ENCODE measurements at places on chromosomes 7 and 10.

DNA sequence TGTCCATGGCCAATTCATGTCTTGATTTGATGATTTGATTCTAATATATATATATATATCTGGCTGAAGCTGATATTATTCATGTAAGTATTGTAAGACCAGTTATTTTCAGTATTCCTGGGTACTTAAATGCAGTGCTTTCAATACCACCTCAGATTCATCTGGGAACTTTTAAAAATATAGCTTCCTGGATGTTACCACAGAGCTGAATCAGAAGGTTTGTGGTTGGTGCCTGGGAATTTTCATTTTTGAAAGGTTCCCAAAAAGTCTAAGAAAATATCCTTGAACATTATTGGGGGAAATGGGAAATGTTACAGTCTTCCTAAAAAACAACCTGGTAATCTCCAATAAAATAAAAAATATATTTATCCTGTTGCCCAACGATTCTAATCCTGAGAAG is 10.7 kb upstream of the PPP3CB start:
- DNase-seq, result no peak

DNA sequence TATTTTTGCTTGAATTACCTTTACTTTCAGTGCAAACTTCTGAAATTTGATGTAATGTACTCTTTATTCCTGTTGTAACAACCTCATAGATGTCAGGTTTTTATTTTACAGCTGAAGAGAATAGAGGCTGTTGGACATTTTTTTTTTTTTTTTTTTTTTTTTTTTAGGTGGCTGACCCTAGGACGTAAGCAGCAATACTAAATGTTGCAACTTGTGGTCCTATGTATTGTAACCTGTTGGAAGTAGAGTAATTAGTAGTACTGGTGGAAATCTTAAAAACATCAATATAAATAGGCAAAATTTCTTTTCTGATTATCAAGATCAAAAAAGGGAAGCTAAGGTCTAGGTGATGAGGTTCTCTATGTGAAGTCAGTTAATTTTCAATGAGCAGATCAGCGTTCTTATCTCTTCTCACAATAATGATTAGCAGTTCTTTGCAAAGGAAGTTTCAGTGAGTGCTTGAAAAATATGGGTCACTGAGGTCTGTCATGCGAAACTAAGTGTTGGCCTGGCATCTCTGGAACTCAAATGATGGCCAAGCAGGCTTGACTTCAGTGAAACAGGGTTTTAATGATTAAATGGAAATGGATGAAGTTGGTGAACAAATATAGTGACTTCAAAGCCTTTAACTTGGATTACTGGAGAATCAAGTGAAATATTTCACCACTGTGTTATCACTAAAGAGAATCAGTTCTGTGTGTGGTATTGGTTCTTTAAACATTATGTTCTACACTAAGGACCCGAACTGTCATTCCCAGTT is 42.7 kb downstream of the BICC1 start:
- no peak for DNase-seq

- DNase-seq, result no peak
Observed at GRCh38 chr10:131591936-131592335, 280.4 kb upstream of the TCERG1L start.

- no peak for DNase-seq
Observed at GRCh38 chr7:87058744-87059524, 520 bp downstream of the ELAPOR2 start.

DNA sequence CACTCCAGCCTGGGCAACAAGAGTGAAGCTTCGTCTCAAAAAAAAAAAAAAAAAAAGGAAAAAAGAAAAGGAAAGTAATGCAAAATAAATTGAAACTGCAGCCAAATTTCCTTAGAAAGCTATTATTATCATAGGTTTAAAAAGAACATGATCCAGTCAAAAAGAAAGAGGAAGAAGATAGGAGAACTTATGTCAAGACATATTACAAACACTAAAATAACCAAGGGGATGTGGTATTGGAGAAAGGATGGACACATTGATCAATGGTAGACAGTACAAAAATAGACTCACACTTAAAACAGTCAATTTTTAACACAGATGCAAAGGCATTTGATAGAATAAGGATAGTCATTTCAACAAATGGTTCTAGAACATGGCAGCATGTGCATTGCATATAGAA is 27.3 kb upstream of the PFKP start:
- DNase-seq, result no peak

GRCh38 chr7:2941216-2941859 is 97.2 kb upstream of the GNA12 start:
- no peak for DNase-seq

GRCh38 chr7:146411975-146412374 is 295.4 kb downstream of the CNTNAP2 start:
- no peak for DNase-seq

DNA sequence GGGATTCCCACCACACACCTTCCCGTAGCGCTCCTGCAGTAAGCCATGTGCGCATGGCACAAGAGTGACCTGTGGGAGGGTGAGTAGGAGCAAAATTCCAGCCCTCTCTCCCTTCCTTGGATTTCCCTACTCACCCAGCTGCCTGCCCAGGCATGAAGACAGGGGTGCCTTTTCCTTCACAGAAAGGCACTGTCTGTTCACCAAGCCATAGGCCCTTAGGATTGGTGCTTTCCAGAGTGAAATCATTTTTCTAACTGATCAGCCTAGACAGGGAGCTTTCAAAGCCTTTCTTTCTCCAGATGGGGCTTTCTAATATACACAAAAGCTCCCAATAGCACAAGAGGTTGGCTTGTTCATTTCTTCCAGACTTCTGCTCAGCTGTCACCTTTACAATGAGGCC is 79.7 kb downstream of the CTTNBP2 start:
- DNase-seq, result no peak

DNA sequence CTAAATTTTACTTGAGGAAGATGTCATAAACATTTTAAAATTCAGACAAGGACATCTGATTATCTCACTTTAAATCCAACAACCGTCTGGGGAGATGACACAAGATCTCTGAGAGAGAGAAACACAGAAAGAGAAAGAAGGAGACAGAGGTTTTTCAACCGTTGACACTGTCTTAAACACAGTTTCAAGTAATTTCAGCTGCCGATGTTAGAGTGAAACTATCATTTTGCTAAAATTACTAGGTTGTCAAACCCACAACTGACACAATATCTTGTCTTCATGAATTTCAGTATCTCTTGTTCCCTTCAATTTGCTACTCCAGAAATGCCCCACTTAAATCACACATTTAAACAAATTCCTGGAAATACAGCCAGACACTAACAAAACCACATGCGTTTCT is 174.8 kb downstream of the RAPGEF5 start:
- DNase-seq, result no peak

DNA sequence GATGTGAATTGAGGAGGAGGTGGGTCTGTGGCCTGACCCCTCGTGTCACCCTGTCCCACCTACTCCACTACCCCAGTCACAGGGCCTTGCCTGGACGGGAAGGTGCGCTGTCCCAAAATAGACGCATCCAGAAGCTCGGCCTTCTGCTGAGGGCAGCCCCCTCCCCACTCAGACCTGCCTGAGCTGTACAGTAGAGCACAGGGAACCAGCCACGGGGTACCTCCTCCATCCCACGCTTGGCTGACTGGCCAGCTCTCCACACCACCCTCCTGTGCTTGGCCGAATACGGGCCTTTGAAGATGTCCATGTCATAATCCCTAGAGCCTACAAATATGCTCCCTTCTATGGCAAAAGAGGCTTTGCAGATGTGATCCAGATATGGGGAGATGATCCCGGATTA is 88.3 kb downstream of the CHST15 start:
- no peak for DNase-seq

GRCh38 chr7:81074406-81074805 is 155.6 kb upstream of the SEMA3C start:
- DNase-seq, result no peak

GRCh38 chr10:50512214-50512595 is 111.6 kb downstream of the SGMS1 start:
- DNase-seq, result no peak

DNA sequence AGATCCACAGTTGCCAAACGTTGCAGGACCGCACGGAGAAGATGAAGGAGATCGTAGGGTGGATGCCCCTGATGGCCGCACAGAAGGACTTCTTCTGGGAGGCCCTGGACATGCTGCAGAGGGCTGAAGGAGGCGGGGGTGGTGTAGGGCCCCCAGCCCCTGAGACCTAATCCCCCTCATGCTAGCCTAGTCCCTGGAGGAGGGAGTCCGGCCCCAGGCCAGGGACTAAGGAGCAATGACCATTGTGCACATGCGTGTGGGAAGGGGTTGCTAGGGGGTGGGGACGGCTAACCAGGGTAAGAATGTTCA is 1.5 kb upstream of the PCOLCE start:
- DNase-seq, result no peak

- DNase-seq, result no peak
Observed at GRCh38 chr10:123633106-123633505, 33.0 kb upstream of the GPR26 start.

- no peak for DNase-seq
Observed at GRCh38 chr10:43138757-43139241, 554 bp downstream of the CSGALNACT2 start.

DNA sequence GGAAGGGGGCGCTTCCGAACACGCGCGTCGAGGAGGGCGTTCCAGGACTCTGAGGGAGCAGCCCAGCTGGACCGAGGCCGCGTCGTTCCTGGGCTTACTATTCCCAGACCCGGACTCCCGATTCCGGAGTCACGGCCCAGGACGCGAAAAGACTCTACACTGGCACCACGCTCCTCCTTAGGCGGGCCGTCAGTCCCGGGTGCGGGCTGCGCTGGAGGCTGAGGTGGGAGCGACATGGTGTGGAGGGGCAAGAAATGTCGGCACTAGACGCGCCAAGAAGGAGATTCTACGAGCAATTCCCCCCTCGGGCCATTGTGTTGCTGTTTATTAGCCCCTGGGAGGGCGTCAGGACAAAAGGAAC is 584 bp upstream of the RUNDC3B start:
- no peak for DNase-seq

DNA sequence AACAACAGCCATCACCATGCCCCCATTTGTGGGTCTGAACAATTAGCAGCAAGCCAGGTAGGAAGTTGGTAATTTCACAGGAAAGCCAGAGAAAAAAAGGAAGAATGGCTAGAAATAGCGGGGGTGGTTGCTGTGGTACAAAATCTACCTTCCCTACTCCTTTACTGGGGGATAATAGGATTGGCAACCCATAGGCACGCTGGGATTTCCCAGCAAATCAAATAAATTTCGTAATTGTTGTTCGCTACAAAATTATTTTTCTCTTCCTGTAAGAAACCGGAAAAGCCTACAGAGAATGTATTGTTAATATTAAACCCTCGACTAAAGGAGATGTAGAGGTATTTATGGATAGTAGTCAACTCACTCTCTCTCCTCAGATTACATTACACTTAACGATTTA is 123.9 kb downstream of the DOCK4 start:
- no peak for DNase-seq

- DNase-seq, result no peak
Observed at GRCh38 chr10:28951484-28951883, 274.2 kb downstream of the BAMBI start.

- no peak for DNase-seq
Observed at GRCh38 chr7:81672872-81673271, 97.0 kb downstream of the HGF start.

DNA sequence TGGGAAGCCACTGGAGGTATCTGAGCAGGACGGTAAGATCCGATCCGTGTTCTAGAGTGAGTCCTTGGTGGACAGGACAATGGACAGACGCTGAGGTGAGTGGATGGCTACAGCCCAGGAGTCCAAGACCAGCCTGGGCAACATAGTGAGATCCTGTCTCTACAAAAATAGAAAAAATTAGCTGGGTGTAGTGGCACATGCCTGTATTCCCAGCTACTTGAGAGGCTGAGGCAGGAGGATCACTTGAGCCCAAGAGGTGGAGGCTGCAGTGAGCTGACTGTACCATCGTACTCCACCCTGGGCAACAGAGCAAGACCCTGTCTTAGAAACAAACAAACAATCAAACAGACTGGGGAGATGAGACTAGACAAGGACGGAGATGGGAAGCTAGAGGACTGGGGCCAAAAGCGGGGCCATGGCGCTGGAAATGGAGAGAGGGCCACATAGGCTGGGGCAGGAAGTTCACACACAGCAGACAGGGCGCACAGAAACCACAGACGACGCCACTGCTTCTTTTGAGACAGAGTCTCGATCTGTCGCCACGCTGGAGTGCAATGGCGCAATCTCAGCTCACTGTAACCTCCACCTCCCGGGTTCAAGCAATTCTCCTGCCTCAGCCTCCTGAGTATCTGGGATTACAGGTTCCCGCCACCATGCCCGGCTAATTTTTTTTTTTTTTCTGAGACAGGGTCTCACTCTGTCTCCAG is 24.7 kb downstream of the DAGLB start:
- no peak for DNase-seq

DNA sequence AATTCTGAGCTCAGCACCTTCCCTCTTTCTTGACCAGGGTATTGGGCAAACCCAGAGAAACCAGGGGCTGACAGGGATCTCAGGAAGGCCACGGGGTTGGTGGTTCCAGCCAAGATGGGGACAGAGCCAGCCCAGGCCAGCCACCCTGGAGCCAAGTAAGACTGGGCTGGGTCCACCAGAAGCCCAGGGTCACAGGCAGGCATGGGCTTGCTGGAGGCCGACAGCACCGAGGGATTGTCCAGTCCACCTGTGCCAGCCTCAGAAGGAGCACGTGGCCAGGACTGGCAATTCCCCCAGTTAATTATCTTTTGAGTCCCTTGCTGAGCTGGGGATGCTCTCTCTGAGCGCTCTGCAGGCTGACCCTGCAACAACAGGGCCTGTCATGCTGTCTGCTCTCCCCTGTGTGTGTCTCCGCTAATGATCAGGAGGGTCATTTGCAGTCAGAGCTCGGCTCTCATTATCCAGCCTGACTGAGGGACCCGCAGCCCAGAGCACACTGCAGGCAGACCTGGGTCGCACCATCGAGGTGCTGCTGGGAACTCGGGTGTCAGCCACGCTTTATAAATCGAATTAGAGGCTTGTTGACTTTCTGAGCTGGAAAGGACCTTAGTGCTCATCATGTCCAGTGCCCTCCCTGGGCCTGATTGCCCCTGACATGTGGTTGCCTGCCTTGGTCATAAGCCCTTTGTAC is 69.5 kb upstream of the PPIF start:
- DNase-seq, result no peak

GRCh38 chr7:153920897-153921296 is 131.3 kb upstream of the DPP6 start:
- no peak for DNase-seq

DNA sequence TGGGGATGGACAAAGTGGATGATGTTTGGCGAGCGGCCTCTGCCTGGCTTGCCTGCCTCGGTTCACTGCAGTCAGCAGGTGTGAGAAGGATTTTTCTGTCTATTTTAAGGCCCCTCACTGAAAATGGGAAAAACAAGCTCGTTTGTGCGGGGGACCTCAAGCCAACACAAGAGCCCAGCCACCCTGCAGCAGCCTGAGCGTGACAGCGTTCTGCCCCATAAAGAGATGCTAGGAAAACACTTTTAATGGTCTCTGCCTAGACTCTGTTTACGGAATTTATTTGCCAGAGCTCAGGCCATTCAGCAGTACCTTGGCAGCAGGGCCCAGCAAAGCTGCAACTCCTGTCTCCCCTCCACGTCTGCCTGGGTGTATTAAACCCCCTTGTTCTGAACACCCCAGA is 131.7 kb downstream of the GRK5 start:
- DNase-seq, result no peak

- no peak for DNase-seq
Observed at GRCh38 chr10:4067531-4067930, 282.5 kb upstream of the KLF6 start.
